IMR-90 (cell line): ENCODE measurements at places on chromosomes 1 and 21.

DNA sequence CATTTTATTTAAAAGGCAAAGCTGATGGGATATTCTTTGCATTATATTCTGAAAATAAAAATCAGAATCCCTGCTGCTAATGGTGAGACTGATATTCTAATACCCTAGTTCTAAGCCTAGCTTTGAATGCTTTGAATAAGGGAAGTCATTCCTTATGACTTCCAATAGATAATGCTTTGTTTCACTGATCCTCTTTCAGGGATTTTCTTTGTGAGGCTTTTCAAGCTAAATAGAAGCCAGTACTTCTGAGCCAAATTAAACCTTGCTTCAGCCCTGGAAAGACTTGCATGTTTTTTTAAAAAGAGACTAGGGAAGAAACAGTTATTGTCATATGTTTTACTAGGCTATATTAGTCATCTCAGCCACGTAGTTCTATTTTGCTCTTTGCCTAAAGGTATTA lies 68.5 kb upstream of the CACYBP start:
- DNase-seq: no peak

- DNase-seq: no peak
Observed at GRCh38 chr1:245441689-245442088, 286.9 kb downstream of the KIF26B start.

GRCh38 chr1:147630022-147630421 lies 40.3 kb downstream of the ACP6 start:
- DNase-seq: no peak

DNA sequence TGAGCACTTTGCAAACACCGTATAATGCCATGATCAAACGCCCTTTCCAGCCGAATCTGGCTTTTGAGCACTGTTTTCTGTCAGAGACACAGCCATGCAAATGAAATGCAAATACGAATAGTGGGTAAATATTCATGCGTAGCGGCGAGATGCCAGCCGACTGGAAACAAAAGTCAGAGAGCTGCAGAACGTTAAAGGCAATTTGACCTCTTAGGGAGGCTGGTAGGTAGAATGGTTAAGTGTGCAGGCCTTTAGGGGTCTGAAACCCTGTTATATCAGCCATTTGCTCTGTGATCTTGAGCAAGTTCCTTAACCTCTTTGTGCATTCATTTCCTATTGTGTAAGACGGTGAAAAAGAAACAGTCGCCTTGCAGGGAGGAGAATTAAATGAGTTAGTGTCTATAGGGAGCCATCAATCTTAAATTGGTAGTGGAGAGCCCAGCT lies 6.5 kb upstream of the SDHB start:
- no peak for DNase-seq

GRCh38 chr1:88399690-88400089 lies 284.4 kb upstream of the PKN2 start:
- DNase-seq: no peak

DNA sequence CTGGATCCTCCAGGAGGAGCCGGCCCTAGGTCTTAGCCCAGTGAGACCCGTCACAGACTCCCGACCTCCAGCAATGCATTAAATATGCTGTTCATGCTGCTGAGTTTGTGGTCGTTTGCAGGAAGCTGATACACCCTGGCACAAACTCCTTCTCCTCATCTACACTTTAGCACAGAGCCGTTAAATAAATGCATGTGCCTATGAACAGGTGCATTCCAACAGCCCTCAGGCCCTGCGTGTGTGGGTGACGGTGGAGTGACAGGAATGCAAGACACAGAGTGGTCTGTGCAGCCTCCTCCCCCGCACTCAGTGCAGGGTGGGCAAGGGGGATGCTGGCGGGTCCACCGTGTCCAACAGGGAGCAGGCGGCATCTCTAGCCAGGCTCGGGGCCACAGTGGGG lies 106.6 kb upstream of the TMPRSS2 start:
- no peak for DNase-seq

DNA sequence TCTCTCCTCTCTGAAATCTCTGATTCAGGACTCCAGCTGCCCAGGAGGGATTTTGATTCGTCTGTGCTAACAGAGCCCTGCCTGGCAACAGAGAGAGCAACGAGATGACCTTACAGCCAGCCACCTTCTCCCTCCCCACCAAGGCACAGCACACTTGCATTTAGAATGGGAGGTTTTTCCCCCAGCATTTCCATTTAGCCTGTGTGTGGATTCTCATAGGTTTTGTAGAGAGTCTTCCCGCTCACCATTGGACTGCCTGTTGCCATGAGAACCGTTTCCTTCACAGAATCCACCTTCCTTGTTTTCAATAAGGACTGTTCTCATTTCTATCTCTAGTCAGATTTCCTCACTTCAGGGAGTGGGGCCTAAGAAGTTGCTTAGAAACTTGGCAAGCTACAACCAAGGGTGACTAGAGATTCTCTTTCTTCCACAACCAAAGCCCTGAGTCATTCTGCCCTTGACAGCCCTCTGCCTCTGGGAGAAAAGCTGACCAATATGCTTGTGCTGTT lies 5.8 kb upstream of the IKBKE start:
- peak; percentile 95 for DNase-seq

DNA sequence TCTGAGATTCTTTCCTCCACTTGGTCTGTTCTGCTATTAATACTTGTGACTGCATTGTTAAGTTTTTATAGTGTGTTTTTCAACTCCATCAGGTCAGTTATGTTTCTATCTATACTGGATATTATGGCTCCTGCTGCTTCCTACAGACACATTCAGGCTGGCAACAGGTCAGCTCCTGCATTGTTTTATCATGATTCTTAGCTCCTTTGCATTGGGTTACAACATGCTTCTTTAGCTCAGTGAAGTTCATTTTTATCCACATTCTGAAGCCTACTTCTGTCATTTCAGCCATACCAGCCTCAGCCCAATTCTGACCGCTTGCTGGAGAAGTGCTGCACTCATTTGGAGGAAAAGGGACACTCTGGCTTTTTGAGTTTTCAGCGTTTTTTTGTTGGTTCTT lies 37.3 kb upstream of the F3 start:
- peak; percentile 72 for DNase-seq

DNA sequence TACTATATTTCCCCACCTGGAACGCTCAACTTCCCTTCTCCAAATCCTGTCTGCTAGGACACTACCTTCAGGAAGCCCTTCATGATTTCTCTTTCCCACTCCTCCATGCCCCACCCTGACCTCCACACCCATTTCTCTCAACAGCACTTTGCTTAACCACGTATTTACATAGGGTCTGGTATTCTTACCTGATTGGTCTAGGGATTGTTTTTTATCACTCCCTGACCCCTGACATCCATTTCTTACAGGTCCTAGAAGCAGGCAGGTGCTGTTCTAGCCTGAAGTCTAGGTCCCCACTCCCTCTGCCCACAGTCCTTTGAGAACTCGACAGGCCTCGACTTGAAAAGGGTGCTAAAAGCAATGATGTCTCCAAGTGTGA lies 47.5 kb downstream of the DMAP1 start:
- no peak for DNase-seq

- DNase-seq: peak; percentile 57
Observed at GRCh38 chr1:109821831-109822745, 58.4 kb upstream of the EPS8L3 start.

DNA sequence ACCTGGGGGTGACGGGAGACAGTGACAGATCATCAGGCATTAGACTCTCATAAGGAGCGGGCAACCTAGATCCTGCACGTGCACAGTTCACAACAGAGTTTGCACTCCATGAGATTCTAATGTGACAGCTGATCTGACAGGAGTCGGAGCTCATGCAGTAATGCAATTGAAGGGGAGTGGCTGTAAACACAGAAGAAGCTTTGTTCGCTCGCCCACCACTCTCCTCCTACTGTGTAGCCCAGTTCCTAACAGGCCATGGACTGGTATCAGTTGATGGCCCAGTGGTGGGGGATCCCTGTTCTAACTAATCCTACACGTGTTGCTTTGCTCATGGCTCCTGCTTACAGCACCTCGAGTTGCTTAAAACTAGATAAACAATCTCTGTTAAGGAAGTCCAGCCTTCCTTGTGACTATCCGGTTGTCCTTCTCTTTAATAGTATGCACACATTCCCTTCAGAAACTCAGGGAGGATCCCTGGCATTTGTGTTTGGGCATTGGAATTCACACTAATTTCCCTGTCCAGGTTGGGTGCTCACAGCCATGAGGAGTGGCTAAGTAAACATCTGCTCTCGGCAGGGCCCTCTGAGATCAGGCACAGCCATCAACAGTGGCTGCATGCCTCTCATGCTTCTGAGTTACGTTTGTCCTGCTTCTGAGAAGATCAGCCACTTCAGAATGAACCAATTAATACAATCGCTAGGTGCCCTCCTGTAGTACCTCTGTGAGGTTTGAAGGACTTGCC lies 21.1 kb upstream of the F3 start:
- DNase-seq: no peak

DNA sequence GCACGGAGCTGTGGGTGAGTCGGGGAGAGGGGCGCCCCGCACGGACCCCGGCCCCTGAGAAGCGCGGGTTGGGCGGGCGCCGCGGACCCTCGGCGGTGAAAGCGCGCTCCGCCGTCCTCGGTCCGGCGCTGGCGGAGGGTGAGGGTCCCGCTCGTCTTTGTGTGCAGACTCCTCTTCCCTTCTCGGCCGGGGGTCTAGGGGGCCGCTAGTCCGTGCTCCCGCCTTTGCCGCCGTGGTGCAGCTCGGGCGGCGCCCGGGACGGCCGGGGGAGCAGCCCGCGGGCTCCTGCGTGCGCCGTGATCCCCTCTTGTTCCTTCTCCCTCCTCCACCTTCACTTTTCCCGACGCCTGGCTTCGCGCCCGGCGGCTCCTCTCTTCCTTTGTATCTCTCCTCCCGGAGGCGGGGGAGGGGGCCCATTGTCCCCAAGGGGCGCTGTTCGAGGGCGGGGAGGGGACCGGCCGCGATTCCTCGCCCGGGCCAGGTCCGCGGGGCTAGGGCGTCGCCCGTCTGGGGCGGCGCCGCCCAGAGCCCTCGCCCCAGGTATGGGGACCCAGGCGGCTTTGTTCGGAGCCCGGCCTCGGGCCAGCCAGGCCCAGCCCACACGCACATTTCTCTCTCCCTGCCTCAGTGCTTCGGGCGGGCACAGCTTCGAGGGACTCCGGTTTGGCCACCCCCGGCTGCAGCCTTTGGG lies 519 bp downstream of the FNBP1L start:
- DNase-seq: no peak

GRCh38 chr1:41918450-41919043 lies at the start of gene HIVEP3:
HIVEP3 (minus strand) TSS chr1:41918922.
- DNase-seq: no peak

DNA sequence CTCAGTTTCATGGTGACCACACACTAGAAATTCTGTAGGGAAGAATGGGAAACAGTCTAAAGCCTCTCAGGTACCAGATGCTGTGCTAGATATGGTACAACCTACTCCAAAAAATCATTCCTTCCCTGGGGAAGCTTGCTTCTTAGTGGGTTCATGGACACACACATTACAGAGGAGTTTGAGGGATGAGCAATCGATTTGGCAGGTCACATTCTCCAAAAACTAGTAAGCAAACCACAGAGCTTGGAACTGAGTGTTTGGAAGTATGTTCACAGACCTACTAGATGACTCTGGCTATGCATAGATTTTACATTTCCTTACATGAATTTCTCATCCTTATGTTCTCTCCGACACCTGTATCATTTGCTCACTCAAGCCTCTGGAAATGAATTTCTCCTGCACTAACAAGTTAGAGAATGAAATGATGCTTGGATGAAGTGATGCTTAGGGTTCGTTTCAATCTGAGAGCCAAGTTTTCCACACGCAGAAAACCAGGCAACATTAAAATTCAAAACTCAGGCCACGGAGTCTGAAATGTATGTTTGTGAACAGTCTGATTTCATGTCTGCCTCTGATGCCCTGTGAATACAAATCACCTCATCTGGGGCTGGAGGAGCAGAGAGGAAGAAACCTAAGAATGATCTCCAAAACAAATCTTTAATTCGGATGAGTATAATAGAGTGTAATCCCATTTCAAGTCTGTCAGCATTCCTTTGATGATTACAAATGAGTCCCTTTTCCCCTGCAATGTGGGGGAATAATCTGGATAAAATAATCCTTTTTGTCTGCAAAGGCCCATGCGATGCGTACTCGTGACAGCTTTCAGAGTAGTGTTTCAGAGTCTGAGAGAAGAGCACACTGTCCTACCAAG lies 11.0 kb downstream of the EVA1C start:
- peak; percentile 94 for DNase-seq

- DNase-seq: peak; percentile 52
Observed at GRCh38 chr1:93679546-93679945, 2.1 kb downstream of the BCAR3 start.

DNA sequence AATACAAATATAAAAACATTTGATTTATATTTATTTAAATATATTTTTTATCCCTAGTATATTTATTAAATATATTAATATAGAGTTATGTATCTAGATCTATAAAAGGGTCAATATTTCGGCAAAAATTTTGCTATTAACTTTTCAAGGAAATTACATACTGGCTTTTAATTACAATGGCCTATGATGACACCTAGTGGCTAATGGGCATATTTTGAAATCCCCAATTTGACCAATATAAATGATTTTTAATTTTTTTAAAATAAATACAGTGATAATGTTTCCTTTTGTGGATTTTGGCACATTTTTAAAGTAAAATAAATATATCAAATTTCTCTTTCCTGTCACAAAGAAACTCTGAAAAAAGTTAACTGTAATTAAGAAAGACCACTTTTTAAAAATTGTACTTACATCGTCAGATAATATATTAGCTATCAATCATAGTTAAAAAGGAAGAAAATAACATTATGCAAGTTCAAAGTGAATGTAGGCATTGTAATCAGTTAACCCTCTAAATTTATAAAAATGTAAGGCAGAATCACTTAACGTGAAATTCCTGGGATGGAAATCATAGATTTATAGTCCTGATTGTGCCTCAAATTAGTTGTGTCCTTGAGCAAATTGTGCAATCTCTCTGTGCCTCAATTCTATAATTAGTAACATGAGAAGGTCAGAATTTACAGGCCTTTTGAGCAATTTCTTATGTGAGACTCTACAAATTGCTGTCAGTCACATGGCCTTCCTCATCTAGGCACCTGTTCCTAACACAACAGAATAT lies 25.6 kb upstream of the RGS13 start:
- DNase-seq: peak; percentile 45

DNA sequence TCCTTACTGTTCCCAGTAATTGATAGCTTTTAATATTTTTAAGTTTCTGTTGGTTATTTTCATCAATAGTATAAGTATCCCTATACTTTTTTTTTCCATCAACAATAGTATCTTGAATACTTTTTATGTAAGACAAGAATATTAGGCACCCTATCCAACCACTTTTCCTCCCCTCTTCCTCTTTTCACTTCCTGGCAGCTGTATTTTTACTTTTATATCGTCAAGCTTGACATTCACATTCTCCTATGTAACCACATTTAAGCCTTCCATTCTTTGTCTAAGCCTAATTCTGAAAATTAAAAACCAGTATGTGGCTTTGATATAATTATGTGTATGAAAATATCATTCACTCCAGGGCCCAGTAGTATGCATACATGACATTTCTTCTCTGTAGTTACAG lies 9.3 kb downstream of the TMEM39B start:
- DNase-seq: no peak

- no peak for DNase-seq
Observed at GRCh38 chr1:226785805-226786204, 46.7 kb upstream of the ITPKB start.

GRCh38 chr1:43066578-43066977 lies 105.5 kb downstream of the EBNA1BP2 start:
- no peak for DNase-seq
